ELF-1 (cell line): ENCODE measurements at places on chromosomes 11 and 22.

DNA sequence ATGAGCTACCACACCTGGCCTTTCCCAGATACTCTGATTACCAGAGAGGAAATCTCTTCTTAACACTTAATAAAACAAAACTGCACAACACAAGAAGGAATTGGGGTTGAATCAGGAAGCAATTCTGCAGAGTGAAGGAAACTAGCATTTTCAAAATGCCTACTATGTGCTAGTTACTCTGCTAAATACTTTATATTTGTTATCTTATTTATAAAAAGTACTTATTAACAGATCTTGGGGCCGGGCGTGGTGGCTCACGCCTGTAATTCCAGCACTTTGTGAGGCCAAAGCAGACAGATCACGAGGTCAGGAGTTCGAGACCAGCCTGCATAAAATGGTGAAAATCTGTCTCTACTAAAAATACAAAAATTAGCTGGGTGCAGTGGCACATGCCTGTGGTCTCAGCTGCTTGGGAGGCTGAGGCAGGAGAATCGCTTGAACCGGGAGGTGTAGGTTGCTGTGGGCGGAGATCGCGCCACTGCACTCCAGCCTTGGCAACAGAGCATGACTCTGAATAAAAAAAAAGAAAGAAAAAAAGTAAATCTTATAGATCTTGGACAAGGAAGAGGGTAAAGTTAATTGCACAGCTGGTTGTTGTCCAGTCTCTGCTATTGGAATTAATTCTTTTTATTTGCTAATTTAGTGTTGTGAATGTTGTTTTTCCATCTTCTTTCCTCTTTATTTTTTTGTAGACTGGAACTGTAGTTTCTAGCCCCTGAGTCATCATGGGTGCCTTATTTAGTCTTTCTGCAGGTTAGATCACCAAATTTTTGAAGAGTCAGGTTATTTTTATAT is 22.1 kb downstream of the TMEM135 start:
- DNase-seq: no peak

DNA sequence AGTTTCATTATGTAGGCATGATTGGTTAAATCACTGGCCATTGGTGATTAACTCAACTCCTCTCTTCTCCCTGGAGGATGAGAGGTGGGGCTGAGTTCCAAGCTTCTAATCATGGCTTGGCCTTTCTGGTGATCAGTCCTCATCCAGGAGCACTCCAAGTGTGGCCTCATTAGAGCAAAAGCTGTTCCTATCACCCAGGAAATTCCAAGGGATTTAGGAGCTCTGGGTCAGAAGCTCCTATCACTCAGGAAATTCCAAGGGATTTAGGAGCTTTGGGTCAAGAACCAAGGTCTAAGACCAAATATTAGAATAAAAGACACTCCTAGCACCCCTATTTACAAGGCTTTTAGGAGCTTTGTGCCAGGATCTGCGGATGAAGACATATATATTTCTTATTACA is 168.0 kb upstream of the BDNF start:
- DNase-seq: peak; percentile 30

DNA sequence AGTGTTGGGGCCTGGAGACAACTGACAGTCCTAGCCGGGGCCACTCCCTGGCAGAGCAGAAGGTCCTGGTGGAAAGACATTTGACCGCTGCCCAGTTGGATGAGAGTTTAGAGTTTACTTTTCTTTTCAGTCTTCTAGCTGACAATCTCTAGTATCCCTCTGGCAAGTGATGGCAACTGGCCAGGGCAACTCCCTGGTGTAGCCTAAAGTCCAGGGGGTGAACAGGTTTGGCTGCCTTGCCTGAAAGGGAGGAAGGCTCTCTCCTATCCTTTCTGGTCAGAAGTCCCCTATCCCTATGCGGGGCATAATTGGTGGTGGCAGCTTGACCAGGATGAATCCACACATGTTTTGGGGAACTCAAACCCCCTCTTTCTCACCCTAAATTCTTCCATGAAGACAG is 16.8 kb upstream of the MSANTD2 start:
- no peak for DNase-seq

GRCh38 chr11:92969634-92970347 is at the start of gene MTNR1B:
Gene MTNR1B (plus strand): TSS chr11:92969651. CDS start chr11:92969726, 75 bp downstream.
- DNase-seq: no peak

- no peak for DNase-seq
Measured at GRCh38 chr11:73280626-73281025, 8.5 kb downstream of the P2RY6 start.

GRCh38 chr11:132147464-132147863 is 777.0 kb downstream of the NTM start:
- DNase-seq: no peak

DNA sequence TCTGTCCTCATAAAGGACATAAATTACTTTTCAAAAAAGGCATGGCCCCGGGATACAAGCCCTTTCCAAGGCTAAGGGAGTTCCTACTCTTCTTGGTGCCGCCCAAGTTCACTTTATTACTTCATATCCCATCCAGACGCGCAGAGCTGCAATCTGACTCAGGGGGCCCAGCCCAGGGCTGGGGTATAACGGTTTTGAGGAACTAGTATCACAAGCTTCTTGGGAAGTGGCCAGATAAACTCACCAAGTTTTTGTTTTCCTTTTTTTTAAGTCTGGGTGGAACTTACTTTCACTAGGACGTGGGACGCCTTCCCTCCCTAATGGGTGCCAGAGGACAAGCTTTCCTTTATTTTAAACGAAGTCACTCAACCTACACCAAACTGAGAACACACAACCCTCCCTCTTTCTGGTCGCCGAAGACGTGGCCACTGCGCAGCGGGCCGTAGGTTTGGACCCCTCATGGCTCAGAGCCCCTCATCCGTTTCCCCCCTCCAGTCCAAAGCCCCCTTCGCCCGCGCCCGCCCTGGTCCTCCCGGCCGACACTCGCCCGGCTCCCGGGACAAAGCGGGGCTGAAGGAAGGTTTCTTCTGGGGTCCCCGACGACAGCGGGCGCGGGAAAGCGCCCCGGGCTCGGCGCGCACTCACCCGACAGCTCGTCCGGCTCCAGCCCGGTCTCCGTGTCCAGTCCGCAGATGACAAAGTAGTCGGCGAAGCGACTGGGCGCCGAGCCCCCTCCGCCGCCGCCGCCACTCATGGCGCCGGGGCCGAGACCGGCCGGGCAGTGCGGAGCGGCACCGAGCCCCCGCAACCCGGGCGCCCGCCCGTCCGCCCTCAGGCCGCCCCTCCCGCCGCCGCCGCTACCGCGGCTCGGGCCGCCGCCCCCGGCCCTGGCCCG is 587 bp downstream of the DENND5A start:
- peak; percentile 55 for DNase-seq

DNA sequence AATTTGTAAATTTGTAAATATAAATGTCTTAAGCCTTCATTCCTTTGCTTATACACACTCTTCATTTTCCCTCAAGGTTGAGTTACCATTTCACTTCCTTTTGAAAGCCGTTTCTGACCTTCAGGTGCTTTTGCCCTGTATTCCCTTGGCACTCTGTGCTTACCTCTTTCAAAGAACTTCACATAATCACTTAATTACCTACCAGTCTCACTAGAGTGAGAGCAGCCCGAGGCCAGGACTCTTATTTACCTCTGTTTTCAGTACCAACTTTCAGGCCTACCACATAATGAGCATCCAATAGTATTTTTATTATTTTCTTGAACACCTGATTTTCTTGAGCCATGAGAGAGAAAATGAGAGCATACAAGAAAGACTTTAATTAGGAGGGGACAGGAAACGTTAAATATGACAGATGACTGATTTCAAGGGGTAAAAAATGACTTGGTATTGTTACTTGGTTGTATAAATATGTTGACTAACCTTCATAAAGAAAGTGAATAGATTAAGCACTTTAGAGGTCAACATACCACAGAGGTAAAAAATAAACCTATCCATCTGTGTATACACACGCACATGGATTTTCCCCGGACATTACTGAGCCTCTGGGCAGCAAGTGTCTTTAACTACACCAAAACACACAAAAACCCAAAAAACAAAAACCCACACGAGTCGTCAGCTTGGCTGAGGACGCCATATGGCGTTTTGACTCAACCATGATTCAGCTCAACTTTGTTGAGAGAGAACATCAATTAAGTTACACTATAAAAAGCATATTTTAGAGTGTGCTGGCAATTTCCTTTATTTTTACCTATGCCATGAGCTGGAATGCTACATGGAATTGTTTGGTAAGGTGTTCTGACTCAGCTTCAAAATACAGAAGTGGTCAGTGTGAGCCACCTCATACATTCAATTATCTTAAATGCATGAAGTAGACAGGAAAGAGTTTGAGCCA is 7.6 kb downstream of the ATXN10 start:
- DNase-seq: no peak

DNA sequence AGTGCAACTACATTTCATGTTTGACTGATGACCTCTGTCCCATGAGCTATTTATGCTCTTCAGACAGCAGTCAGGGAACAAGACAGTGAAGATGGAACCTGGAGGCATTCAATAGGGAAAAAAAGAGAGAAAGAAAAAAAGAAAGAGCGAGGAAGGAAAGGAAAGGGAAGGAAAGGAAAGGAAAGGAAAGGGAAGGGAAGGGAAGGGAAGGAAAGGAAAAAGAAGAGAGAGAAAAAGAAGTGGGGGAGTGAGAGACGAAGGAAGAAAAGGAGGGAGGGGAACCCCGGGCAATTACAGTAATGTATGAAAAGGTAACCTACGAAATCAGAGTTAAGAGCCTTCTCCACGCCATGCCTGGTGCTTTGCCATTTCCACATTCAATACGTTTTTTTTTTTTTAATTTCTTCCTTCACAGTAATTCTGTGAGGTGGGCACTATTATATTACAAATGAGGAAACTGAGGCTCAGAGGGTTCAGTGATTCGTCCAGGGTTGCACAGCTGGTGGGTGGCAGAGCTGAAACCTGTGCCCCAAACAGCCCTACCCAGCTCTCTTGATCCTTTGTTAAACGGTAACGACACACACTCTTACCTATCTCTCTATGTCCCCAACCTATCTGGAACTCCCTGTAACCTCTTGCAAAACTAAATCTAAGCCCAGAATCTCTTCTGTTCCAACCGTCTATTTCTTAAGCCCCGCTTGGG is 39.3 kb downstream of the ETS1 start:
- DNase-seq: no peak

- DNase-seq: peak; percentile 78
Measured at GRCh38 chr11:12258451-12258850, 118.9 kb upstream of the PARVA start.

DNA sequence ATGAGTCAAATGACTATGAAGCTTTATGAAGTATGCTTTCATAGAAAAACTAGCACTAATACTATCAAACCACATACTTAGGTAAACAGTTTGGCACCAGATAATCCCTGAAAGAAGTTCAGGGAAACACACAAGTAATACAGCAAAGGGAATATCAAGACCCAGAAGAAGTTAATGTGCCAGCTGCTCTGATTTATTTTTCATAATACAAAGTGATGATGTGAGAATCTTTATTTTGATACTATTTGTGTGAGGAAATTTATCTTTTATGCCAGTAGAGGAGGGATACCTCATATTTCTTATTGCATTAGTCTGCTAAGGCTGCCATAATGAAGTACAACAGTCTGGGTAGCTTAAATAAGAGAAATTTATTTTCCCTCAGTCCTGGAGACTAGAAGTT is 67.7 kb upstream of the ANO3 start:
- DNase-seq: no peak

GRCh38 chr11:44824300-44824704 is 97.5 kb downstream of the TSPAN18 start:
- DNase-seq: peak; percentile 96

DNA sequence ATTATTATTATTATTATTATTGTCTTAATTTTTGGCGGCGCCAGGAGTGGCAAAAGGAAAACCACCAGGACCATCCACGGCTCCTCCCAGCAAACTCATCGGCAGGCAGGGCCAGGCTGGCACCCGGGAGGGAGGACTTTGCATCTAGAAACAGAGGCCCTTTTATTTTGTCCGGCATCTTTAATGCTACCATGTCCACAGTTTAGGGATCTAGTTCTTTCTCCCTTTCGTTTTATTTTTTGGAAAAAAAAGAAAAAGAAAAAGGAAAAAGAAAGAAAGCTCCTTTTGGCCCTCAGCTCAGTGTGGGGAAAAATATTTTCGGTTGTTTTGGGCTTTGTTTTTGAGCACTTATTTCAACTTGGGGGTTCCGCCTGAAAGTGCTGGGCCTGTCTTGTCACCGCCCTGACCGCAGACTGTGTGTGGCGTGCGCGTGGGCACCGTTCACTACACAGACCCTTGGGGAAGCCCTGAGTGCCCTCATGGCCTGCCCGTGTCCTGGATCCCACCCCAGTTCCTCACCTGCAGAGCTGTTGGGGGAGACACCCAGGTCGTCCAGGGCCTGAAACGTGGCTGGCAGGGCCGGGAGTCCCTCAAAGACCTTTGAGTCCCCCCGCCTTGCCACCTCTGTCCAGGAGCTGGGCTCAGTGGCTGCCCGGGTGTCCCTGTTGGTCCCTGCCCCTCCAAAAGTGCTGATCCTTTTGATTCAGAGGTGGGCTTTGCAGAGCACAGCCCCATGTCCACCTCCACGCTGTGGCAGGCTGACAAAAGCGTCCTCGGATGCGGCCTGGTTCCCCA is 69.1 kb upstream of the PPARA start:
- DNase-seq: no peak

DNA sequence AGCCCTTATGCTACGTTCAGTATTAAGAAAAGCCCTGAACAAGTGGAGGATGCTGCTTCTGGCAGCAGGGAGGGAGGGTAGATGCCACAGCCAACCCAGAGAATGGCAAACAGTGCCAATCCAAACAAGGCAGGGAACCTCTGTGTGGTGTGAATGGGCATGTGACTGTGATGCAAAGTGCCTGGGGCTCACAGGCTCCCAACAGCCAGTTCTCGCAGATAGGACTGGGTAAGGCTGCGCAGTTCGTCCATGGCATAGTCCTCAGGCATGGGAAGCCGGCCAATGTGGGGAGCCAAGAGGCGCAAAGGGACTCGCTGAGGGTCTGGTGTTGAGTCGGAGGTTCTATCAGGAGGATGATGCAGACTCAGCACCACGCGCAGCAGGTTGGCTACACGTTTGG is 4.8 kb upstream of the CHRNA10 start:
- no peak for DNase-seq

- no peak for DNase-seq
Measured at GRCh38 chr11:122042981-122043380, 73.0 kb downstream of the BLID start.

GRCh38 chr11:69711822-69712801 is 8.3 kb upstream of the FGF19 start:
- DNase-seq: no peak

DNA sequence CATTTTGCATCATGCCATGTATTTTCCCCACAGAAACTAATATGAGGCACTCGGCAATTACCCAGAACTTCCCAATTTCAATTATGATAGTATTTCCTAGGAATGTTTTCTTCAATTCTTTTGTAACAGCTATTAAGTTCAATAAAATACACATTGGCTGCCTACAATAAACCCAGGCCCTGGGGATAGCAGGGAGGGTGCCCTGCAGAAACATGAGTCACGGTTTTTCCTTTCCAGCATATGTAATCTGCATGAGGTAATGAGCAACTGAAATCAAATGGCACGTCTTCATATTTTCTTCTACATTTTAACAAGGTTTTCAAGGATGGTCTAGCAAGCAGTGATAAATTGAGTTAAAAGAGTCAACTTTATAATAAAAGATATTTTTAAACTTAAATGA is 32.0 kb downstream of the GUCY1A2 start:
- DNase-seq: no peak

- no peak for DNase-seq
Measured at GRCh38 chr22:29722587-29722986, 2.8 kb downstream of the CABP7 start.
